ENCODE measurements at places on chromosomes 2 and 18. TPM values are rescaled to one million over a fixed set of nuclear protein-coding genes. Genes with fewer than 3 reads are reported as not detected.

GRCh38 chr18:36186461-36187192 is 670 bp upstream of the MOCOS start:
- no peak for DNase-seq

DNA sequence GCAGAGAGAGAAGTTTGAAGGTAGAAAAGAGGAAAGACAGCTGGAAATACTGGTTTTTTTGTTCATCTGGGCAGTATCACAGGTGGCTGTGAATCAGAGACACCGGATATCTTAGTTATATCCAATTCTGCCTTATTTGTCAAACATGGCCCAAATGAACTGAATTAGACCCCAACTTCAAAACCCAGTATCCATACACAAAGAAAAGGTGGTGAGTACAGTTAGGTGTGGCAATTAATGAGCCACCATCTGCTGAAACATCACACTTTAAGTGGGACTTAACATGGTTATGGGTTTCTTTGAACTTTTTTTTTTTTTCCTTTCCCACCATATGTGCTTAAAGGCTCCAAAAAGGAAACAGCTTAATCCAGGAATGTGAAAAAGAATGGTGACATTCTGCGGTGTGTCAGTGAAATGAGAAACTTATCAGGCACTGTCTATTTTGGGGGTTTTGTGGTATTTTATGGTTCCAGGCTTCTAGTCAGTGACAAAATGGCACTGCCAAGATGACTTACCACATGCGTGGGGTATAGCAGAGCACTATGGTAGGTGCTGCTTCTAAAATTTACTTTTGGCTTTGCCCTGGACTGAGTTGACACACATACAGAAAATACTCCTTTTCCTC is 5.0 kb upstream of the TMEM178A start:
- no peak for DNase-seq

- no peak for DNase-seq
Measured at GRCh38 chr2:144020047-144020446, 499.9 kb downstream of the ZEB2 start.

GRCh38 chr2:173881886-173882285 is 83.3 kb downstream of the SP3 start:
- DNase-seq = no peak

GRCh38 chr2:203437511-203437910 is 97.6 kb downstream of the RAPH1 start:
- no peak for DNase-seq

GRCh38 chr2:207467716-207468347 is 61.9 kb upstream of the CREB1 start:
- no peak for DNase-seq

DNA sequence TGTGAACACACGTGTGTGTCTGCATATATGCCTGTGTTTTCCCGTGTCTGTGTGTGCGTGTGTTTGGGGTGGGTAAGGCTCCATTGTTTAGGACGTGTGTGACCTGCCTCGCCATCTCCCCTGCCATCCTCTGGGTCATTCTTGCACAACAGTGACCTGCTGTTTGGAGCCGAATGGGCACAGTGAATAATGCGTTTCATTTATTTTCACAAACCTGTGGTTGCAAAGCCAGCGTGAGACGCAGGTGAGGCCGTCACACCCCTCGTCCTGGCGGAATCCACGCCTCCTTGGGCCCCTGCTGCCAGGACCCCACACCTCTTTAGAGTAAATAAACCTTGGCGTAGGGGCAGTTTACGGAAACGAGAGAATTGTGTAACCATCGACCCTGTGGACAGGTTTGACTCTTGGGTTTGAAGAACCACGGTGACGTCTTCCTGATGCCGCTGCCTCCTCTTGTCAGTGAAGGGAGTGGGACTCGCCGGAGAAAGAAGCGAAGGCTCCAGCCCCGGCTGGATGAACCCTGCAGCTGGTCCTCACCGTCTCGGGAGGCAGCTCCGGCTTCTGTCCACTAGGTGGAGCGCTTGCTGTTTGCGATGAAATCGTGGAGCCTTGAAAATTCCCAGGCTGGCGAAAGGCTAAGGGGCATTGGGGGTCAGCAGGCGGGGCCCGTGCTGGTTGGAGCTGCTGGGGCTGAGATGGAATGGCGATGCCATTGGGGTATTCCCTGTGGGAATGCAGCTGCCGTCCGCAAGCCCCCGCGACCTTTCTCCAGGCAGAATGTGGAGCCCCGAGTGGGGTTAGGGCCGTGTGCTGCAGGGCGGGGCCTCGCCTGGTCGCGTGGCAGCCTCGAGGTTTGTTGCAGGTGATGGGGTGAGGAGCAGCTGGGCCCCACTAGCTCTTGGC is 81.1 kb downstream of the RTP5 start:
- peak; percentile 41 for DNase-seq

D2HGDH gene
- 24.9 TPM for polyA plus RNA-seq

IL36B gene
- polyA plus RNA-seq = not detected

CCL20 gene
- polyA plus RNA-seq = 0.49 TPM

CAPG gene
- polyA plus RNA-seq = 12.4 TPM

All from forelimb muscle (tissue), 1 donor.